Retina (tissue), 1 donor: ENCODE measurements at places on chromosomes 5 and 9.

DNA sequence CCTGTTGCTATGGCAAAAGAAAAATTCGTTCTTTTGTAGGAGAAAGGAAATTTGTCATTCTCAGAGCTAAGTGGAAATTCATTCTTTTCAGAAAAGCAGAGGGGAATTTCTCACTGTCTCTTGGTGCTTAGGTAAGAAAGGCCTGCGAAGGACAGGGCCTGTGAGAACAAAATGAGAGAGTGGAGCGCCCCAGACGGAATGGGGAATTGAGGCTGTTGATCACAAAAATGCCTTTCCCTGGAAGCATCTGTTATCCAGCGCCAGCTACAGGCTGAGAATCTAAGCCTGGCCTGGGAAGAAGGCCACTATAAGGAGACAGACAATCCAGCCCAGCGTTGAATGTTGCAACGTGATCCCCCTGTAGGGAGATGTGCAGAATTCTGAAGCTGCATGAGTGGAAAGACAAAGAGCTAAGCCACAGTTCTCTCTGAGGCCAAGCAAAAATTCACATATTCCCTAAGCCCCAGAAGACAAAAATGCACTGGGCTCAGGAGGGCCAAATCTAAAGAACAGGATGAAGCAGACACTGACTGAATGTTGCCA lies 44.8 kb upstream of the CLK4 start:
- DNase-seq = peak; percentile 5

DNA sequence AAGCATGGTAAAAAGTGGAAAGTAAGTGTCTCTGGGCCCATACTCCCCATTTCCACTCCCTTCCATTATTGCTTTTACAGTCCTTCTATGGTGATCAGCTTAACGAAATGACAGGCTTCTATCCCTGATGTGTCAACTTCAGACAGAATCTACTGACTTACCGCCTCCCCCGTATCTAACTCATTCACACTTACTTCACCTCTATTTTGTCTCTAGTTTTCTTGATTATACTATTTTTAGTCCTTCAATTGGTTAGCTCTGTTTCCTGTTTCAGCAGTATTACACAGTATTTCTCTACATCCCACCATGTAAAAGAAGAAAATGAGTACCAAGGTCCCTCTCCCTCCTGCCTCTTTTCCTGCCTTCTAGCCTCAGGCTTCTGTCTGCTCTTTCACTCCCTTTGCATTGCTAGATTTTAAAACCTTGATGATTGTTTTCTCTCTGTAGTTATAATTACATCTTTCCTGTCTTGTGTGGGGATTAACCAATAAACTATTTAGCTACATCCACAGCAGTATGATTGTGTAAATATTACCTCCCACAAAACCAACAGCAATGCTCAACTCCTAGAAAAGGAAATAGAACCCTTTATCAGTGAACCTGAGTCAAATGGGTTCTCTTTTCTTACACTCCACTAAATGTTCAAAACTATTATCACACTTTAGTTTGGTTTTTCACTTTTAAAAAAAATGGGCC lies 53.4 kb downstream of the GNAQ start:
- no peak for DNase-seq

DNA sequence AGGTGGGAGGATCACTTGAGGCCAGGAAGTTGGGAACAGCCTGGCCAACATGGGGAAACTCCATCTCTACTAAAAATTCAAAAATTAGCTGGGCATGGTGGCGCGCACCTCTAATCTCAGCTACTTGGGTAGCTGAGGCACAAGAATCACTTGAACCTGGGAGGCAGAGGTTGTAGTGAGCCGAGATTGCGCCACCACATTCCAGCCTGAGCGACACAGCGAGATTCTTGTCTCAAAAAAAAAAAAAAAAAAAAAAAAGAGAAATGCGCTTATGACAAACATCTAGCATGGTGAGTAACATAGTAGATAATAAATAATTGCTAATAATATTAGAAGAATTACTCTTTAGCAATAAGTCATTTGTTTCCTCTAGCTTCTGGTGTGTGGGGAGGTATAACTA lies 25.9 kb downstream of the RUSC2 start:
- no peak for DNase-seq

DNA sequence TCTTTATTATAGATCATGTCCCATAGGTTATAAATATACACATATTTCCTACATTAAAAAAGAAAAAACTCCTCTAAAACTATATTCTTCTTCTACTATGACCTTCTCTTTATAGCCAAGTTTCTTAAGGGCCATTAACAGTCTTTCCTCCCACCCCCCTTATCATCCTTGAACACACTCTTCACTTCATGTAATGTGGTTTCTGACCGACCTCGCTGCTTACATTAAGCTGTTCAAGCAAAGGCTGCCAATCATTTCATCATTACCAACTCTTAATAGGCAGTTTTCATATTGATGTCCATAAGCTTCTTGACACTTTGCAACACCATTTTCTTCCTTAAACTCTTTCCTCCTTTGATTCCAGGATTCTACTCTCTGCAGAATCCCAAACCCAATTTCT lies 283.0 kb upstream of the PCSK5 start:
- DNase-seq = no peak

DNA sequence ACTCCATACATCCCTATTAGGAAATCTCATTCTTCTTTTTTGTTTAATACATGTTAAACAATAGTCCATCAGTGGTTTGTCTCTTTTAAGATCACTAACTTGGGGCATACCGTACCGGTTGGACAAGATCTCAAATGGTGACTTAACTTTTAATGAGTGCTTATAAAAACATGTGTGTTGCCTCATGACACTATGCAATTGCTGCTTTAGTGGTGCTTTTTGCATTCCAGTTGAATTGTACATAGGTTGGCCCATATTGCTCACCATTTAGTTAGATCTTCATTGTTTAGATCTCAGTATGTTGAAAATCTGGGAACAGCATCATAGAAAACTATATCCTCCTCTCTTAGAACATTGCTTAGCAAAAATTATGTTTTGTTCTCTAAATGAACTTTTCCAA lies 17.8 kb downstream of the C9orf85 start:
- no peak for DNase-seq

DNA sequence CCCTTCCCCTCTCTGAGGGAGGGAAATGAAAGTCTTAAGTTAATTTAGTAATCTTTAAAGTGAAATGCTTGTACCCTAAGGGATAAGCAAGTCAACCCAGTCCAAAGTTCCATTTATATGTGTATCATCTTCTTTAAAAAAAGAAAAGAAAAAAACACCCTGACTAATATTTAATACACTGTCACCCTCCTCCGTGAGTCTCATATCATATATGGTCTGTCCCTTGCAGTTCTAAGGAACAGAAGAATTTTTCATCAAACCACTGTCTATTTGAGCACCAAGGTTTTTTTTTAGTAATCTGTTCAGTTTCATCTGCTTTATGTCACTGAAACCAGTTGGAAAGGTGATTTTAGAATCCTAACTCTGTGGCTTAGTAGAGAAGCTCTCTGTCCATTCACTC lies 15.2 kb downstream of the TNIP1 start:
- DNase-seq = no peak

DNA sequence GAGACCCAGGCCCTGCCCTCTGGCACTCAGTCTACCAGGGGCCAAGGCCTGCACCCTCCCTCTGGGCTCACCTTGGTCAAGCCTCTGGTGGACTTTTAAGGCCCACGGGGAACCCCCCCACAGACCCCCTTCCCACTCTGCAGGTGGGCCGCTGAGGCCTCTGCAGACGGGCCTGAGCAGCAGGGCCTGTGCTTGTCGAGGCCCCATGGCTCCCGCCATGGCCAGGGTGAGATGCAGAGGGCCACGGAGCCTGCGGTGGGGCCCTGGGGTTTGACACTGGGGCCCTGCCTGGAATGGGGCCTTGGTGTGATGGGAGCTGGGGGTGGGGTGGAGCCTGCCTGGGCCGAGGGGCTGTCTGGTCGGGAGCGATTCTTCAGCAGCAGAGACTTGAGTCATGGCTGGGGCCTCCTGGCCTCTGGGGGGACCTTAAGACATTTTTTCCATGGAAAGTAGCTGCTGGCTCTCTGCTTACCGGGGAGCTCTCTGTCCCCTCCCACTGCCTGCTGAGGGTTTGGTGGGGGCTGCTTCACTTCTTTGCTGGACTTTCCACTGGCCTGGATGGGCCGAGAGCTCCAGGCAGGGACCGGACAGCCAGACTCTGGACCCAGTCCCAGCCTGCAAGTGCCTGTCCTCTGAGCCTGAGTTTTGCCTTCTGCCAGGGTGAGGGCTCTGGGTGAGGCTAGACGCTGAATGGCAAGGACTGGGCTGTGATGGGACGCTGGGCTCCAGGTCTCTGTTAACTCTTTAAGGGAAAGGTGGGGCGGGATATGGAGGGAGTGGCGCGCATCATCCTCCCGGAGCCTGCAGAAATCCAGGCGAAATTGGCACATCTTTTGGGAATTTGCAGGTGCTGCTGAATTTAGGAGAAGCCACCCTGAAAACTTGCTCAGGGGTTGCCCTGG lies 132.2 kb downstream of the RXRA start:
- no peak for DNase-seq

- DNase-seq = no peak
Measured at GRCh38 chr5:16987776-16988175, 51.7 kb upstream of the MYO10 start.

GRCh38 chr9:79116041-79116440 lies 455.7 kb upstream of the TLE4 start:
- no peak for DNase-seq

DNA sequence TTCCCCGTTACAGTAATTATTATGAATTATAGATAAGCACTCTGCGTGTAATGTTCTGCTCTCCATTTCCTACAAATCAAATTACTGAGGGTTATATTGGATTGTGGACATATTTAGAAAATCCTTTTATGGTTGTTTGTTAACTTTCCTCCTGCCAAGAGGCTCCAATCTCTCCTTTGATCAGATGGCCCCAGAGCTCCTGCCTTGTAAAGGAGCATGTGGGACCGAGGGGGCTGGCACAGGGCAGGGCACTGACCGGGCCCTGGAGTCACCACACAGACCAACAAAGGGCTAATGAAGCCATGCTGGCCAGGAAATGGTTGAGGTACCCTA lies 415.9 kb downstream of the EFNA5 start:
- no peak for DNase-seq

DNA sequence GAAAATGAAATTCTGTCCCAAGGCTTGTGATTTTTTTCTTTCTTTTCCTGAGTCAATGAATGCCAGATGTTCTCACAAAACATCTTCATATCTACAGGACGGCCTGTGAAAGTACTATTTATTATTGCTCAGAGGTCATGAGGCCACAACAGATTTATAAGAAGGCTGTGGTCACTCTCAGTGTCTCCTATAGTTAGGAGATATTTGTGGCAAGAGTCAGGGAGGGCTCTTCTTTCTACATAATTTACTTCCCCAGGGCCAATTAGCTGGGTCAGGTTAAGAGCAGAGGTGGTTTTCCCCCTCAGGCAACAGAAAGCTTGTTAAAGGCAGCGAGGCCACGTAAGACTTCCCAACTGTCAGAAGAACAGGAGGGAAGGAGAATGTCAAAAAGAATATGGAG lies 248.7 kb downstream of the SLIT3 start:
- no peak for DNase-seq

DNA sequence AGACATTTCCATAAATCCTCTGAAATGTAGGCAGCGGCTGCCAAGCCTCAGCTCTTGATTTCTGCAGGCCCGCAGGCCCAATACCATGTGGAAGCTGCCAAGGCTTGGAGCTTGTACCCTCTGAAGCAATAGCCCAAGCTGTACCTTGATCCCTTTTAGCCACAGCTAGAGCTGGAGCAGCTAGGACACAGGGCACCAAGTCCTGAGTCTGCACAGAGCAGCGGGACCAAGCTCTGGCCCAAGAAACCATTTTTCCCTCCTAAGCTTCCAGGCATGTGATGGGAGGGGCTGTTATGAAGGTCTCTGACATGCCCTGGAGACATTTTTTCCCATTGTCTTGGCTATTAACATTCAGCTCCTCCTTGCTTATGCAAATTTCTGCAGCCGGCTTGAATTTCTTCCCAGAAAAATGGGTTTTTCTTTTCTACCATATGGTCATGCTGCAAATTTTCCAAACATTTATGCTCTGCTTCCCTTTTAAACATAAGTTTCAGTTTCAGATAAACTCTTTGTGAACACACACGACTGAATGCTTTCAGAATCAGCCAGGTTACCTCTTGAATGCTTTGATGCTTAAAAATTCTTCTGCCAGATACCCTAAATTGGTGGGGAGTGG lies 14.4 kb upstream of the ZFR start:
- DNase-seq = no peak

- no peak for DNase-seq
Measured at GRCh38 chr5:142915813-142916424, 145.7 kb downstream of the ARHGAP26 start.

GRCh38 chr5:153884612-153884957 lies 154.1 kb downstream of the FAM114A2 start:
- DNase-seq = no peak

GRCh38 chr5:118647587-118647986 lies 340.8 kb downstream of the DTWD2 start:
- DNase-seq = no peak

- no peak for DNase-seq
Measured at GRCh38 chr5:106690585-106690984, 980.2 kb downstream of the EFNA5 start.

- DNase-seq = no peak
Measured at GRCh38 chr5:170678811-170679210, 104.7 kb upstream of the GABRP start.

GRCh38 chr9:89590415-89590814 lies 14.4 kb upstream of the GADD45G start:
- no peak for DNase-seq

DNA sequence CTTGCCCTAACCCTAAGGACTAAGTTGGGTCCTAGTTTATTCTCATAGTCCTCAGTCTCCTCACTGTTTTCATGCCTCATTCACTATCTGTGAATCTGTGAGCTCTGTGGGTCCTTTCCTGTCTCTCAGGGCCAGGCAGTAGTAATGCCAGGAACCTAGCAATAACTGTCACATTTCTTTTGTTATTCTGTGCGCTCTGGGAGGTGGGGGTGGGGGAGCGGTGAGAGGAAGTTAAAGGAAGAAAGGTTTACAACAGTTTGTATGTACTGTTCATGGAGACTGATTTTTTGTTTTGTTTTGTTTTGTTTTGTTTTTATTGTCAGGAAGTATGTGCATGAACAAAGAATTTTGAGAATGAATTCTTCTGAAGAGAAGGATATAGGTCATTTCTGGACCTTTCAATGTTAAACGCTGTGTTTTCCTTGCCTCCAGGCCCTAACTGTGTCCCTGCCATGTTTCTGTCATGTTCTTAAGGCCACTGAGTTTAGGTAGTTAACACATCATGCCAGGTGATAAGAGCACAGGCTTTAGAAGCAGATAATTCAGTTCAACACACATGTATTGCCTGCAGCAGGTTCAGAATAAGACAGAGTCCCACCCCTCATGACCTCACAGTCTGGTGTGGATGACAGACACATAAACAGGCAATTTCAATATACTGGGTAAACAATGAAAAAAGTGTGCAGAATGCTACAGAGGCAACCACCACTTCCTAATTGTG lies 13.3 kb upstream of the FEM1C start:
- DNase-seq = no peak
